Stimulated activated CD4-positive, alpha-beta T cell treated with anti-CD3 and anti-CD28 coated beads, Interleukin-12 subunit alpha, Interleukin-12 subunit beta, amount 100 ng/mL, for 4 hours (primary cell): ENCODE measurements at places on chromosomes 13 and 19.

DNA sequence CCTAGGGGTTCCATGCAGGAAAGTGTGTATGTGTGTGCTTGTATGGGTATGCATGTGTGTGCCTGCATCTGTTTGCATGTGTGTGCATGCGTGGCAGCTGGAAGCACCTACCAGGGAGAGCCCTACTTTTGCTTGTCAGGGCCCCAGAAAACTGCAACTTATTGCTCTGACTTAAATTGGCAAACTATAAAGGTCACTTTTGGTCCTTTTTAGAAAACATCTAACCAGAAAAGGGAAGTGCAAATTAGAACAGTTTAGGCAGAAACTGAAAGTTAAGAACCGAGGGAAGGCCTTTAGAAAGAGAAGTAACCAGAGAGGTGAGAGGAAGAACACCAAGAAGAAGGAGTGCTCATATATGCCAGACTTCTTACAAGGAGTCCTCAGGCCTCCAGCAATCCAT, 32.5 kb downstream of the DLEU7 start:
- no peak for DNase-seq

- peak; percentile 37 for DNase-seq
Measured at GRCh38 chr19:48746738-48747575, at the start of gene IZUMO1. TSS of gene IZUMO1 (minus strand) at chr19:48746909. CDS start at chr19:48745859, 1,050 bp downstream.

DNA sequence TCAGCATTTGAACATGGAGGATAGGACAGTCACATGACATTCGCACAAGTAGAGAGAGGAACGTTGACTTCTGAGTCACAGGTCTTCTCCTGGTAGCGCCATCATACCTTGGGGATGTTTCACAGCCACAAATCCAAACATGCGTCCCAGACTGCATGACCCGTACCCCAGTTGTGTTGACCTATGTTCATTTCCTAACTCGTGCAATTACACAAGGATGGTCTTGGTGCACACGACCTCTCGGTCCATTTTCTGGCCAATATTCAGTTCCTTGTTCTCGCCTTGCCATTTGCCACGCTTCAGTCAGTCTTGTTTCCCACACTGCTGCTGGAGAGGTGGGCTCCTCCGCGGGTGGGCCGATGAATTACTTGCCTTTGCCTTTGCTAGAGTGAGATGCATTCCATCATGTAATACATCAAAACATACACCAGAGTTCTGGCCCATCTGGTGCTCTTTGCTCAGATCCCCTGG, 87.3 kb downstream of the COL4A2 start:
- DNase-seq = no peak

DNA sequence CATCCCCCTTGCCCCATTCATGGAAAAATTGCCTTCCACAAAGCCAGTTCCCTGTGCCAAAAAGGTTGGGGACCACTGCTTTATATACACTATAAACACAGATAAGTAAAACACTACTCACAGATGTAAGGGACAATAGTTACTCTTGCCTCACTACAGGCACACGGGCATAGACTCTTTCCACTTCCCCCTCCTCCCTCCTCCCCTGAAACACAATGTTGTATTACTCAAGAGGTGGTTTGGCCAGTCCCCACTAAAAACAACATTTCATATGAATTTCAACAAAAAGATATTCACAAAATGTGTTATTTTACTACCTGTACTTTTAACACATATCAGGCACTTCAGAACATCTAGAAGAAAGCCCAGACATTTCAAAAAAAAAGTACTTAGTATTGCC, 45.1 kb downstream of the EPSTI1 start:
- no peak for DNase-seq

DNA sequence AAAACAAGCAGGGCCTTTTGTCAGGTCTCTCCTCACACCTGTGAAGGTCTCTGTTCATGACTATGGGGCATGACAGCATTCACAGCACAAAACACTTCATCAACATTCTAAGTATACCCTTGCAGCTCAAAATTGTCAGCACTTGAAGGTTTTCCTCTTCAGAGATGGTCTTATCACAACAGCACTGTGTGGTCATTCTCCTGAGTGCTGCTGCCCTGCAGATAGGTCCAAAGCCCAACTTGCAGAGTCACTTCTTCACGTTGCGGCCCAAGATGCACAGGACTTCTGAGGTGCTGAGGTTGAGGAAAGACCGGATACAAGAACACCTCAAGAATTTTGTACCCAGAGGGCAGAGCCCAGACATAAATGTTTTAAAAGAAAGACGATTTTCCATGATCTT, 574.5 kb downstream of the UQCRFS1 start:
- DNase-seq = no peak

GRCh38 chr13:82791035-82791434, 1091.2 kb downstream of the SLITRK1 start:
- DNase-seq = no peak

GRCh38 chr13:24292481-24292880, 16.9 kb upstream of the C1QTNF9 start:
- DNase-seq = no peak

DNA sequence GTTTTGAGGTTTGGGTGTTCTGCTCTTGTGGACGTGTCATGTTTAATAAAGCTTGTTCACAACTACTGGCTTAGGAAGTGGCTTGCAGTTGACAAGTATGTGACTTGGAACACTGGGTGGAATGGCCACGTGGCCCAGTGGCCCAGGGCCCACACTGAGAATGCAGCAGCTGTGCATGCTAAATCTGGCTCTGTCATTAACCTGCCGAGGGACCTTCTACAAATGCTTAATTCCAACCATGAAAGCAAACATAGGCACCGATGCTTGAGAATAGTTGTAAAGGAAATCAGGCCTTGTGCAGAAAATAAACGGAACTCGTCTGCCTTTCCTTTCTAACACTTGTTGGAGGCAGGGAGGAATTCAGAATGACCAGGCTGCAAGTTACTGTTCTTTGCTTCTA, 11.6 kb upstream of the CLDN10 start:
- DNase-seq = no peak

DNA sequence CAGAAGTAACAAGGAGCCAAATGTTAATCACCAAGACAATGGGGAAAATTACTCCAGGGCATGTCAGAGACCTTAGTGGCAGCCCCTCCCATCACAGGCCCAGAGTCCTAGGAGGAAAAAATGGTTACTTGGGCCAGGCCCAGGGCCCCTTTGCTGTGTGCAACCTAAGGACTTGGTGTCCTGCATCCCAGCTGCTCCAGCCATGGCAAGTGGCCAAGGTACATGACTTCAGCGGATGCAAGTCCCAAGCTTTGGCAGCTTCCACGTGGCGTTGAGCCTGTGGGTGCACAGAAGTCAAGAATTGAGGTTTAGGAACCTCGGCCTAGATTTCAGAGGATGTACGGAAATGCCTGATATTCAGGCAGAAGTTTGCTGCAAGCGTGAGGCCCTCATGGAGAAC, 46.7 kb downstream of the OR10H4 start:
- no peak for DNase-seq

GRCh38 chr19:572743-573518, 535 bp downstream of the BSG start:
- DNase-seq = peak; percentile 15

DNA sequence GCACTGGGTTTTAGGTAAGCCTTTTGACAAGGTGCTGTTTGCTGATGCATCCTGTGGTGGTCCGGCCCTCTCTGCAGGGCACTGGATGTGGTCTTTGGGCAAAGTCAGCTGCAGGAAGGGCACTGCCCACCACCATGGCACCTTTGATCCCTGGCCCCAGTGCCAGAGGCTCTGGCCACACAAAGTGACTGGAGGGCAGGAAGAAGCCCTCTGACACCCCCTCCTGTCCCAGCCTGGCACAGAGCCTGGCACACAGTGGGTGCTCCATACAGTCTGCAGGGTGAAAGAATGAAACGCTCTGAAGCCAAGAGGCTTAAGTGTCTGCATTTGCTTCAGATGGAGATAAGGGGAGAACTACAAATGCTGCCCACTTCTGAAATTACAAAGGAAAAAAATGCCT, 47.6 kb upstream of the CNMD start:
- DNase-seq = no peak

GRCh38 chr13:113148407-113148806, 10.0 kb upstream of the PROZ start:
- DNase-seq = no peak

GRCh38 chr19:49440439-49441209, 703 bp downstream of the SLC17A7 start:
- DNase-seq = no peak

DNA sequence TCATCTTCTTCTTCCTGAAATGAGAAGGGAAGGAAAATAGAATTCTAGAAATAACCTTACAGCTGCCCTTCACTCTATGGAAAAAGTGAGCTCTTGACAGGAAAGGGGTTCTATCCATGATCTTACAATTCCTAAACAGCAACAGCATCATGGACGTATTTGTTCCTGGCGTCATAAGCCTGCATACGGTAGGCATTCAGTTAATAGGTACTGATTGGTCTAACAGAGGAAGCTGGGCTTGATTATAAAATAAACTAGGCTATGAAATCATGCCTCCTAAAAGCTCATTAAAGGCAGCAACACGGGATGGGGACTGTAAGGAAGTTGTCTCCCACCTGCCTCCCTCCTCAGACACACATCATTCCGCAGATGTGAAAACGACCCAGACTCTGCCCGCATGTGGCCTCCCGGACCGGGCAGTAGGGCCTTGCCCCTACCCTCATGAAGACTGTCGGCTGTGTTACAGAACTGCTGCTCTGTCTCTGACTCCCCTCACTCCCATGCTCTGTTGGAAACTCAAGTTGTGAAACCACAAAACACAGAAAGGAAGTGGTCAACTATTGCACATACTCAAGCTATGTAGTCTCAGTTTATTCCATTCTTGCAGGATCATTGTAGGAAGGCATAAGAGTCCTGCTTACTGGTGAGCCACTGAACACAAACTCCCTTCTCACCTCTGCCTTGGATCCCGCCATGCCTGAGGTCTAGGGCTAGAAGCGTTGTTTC, 129.8 kb downstream of the DLEU7 start:
- no peak for DNase-seq

- no peak for DNase-seq
Measured at GRCh38 chr19:18225355-18225701, 910 bp downstream of the PDE4C start.

DNA sequence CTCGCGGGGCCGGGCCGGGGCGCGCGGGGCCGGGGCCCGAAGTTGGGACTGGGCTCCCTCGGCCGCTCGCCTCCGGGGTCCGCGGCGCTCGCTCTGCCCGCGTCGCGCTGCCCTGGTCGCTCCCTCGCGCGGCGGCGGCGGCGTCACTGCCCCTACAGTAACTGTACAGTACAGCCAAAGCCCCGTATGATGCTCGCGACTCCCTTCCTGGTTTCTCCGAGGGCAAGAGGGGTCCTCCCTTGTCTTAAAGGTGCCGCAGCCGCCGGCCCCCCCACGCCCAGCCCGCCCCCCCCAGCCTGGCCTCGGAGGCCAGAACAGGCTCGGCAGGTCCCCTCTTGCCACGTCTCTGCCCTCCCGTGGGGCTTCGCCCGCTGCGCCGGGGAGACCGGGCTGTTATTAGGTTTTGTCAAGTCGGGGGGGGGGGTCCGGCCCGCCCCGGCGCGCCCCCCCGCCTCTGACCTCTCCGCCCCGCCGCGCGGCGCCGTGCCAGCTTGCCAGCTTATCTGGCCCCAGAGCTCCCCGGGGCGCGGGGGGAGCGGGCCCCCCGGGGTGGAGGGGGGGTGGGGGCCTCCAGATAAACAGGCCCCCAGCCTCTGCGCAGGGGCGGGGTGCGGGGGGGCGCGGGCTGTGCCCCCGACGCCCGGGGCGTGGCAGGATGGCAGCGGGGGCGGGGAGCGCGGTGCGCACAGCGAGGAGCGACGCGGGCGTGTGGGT, at the start of gene ZBTB7A:
Gene ZBTB7A, minus strand, starts transcription at position 218 of the 714 bp plus-strand sequence. CDS start 11,667 bp downstream, outside the sequence.
- peak; percentile 67 for DNase-seq

DNA sequence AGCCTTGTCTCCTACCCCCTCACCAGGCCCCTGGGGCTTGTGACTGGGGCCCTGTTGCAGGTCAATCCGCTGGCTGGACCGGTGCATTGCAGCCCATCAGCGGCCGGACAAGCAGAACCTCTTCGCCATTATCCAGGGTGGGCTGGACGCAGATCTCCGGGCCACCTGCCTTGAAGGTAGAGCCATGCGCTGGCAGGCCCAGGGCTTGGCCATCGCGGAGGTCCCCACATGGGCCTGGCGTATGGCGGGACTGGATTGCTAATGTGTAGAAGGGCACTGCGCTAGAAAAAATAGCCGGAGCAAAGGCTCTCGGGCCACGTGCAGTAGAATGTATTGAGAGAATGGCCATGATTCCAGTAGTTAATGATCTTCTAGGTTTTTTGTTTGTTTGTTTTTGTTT, 6.2 kb downstream of the QTRT1 start:
- DNase-seq = no peak

GRCh38 chr19:13705928-13706447, 58.3 kb upstream of the MRI1 start:
- no peak for DNase-seq

DNA sequence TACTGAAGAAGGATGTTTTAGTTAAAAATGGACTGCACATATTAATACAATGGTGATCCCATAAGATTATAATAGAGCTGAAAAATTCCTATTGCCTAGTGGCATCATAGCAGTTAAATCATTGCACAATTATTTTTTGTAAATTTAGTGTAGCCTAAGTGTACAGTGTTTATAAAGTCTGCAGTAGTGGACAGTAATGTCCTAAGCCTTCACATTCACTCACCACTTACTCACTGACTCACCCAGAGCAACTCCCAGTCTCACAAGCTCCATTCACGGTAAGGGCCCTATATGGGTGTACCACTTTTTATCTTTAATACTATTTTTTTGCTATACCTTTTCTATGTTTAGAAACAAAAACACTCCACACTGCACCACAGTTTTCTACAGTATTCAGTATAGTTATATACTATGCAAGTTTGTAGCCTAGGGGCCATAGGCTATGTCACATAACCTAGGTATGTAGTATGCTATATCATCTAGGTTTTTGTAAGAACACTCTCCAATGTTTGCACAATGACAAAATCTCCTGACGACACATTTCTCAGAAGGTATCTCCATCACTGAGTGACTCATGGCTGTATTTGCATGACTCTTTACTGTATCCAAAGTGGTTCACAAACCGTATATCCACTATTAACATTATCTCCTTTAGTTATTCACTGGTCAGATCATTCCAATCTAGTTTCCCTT, 536.0 kb downstream of the KLF12 start:
- DNase-seq = no peak

GRCh38 chr19:19109601-19110000, 28.7 kb downstream of the TMEM161A start:
- DNase-seq = no peak

DNA sequence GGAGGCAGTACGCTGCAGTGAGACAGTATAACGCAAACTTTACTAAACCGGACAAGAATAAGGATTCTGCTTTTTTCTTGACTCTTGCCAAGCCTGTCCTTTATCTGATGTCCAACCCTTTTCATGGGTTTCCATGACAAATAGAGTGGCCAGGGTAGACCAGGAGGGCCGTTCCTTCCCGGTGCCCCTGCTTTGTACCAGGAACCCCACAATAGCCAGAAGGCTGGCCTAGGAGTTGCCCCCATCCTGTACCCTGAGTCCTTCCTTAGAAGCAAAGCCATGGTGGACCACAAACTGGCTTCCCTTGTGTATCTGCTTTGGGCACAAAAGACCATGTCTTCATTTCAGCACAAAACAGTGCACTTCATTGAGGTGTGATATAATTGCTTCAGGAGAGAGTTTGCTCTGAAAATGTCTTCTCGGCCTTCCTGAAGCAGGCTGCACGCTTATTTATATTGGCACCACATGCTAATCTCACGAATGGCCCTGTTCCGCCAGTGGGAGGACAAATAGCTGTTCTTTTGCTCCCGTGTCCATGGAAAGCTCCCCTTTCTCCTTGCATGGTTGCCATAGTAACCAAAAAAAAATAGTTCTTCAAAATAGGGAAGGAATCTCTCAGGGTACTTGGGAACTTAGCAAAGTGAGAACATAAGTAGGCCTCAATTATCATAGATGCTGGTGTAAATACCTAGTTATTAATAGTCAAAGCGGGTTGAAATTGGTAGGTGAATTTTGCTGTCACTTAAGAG, 222.1 kb downstream of the ZIC5 start:
- DNase-seq = no peak
